ENCODE measurements at places on chromosomes 7 and 10.
A peak's percentile ranks its signal among the peaks of the same experiment; 100 is the strongest.

DNA sequence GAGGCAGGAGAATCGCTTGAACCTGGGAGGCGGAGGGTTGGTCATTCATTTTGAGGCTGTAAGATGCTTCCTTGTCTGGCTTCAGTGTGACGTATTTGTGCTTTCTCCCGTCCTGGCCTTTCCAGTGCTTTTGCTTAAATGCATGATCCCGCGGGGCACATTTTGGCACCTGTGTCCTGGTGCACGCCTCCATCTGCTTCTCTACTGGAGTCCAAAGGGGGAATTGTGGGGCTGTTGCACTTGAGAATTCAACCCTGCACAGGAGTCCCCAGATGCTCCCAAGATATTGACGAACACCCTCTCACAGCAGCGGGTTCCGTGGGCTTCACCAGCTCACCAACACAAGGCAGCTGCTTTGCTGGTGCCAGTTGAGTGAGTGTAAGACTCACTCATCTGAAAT, 10.3 kb upstream of the LRRC27 start:
- H3K4me1 ChIP-seq = no peaks in the 10 kb centered on the region
- no peaks in the 10 kb centered on the region for H3K36me3 ChIP-seq
- H3K27ac ChIP-seq = no peak overlapping the region
- DNase-seq = no peak
- no peak overlapping the region for H3K4me3 ChIP-seq
- H3K27me3 ChIP-seq = no peaks in the 10 kb centered on the region

DNA sequence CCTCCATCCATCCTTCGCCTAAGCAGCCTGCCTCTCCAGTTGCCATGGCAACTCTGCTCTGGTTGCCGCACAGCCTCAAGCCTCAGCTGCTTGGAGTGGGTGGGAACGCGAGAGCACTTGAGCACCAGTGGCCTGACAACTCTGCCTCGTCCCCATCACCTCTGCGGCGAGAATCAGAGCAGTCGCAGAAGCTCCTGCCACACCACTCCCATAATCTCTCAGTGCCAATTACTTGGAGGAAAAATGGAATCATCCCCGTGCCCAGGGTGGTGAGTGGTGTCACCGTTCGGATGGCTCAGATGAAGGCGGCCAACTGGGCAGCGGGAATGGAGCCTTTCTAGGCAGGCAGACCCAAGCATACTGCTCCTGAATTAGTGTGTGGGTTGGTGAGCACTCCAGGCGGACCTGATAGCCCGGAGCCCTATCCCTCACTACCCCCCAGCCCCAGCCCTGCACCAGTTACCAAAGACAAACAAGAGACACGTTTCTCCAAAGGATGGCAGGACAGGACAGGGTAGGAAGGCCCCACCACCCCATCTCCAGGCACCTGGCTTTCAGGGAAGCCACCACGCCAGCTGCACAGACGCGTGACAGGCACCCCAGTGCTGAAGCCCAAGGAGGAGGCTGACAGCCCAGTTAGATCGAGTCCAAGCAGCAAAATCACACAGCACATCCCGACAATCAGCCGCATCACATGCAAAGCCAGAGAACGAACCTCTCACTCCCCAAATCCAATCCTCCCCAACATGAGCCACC, 335.4 kb downstream of the PTPRN2 start:
- no peak for DNase-seq
- no peaks in the 10 kb centered on the region for H3K36me3 ChIP-seq
- no peak overlapping the region for H3K27ac ChIP-seq
- H3K4me3 ChIP-seq = no peak overlapping the region
- no peaks in the 10 kb centered on the region for H3K27me3 ChIP-seq
- no peaks in the 10 kb centered on the region for H3K4me1 ChIP-seq

- DNase-seq = no peak
- H3K27ac ChIP-seq = no peak overlapping the region
- no peaks in the 10 kb centered on the region for H3K4me1 ChIP-seq
- H3K4me3 ChIP-seq = no peak overlapping the region
Measured at GRCh38 chr7:158724658-158725505, 20.3 kb upstream of the NCAPG2 start.

- no peaks in the 10 kb centered on the region for H3K36me3 ChIP-seq
- no peak overlapping the region for H3K27ac ChIP-seq
- H3K4me3 ChIP-seq = no peak overlapping the region
Measured at GRCh38 chr7:122369756-122370155, 65.2 kb upstream of the FEZF1 start.

- H3K27me3 ChIP-seq = no peaks in the 10 kb centered on the region
- no peak overlapping the region for H3K4me3 ChIP-seq
- no peaks in the 10 kb centered on the region for H3K36me3 ChIP-seq
- H3K27ac ChIP-seq = no peak overlapping the region
- DNase-seq = no peak
Measured at GRCh38 chr7:151850491-151851124, 26.3 kb downstream of the PRKAG2 start.

DNA sequence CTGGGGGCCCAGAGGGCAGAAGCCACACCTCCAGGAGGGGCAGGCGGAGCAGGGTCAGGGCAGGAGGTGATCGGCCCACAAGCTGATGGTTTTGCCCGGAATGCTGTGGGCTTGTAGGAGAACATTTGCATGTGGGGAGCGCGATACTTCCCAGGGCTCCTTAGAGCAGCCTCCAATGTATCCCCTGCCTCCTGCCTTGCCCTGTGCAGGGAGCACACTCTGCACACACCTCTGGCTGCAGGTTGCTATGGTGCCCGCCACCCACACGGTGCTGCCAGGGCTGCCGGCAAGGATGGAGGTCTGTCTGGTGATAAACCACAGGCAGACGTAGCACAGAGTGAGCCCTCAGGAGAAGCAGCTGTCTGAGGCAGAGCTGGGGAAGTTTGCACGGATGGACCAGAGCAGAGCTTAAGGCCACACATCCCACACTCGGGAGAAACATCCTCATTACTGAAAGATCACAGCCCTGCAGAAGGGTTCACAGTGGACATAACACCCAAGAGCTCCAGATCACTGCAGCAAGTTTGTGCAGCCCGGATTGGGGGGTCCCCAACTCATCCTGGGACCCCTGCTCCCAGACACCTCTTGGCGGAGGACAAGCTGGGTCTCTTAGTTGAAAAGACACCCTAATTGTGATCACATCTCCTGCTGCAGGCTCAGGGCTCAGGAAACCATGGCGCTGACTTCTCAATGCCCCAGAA, 41.8 kb downstream of the VIPR2 start:
- no peaks in the 10 kb centered on the region for H3K4me1 ChIP-seq
- no peak overlapping the region for H3K27ac ChIP-seq
- no peaks in the 10 kb centered on the region for H3K36me3 ChIP-seq

- no peaks in the 10 kb centered on the region for H3K36me3 ChIP-seq
- no peak overlapping the region for H3K4me3 ChIP-seq
- H3K27ac ChIP-seq = no peak overlapping the region
- H3K4me1 ChIP-seq = no peaks in the 10 kb centered on the region
Measured at GRCh38 chr10:109962247-109962646, 38.9 kb upstream of the XPNPEP1 start.

DNA sequence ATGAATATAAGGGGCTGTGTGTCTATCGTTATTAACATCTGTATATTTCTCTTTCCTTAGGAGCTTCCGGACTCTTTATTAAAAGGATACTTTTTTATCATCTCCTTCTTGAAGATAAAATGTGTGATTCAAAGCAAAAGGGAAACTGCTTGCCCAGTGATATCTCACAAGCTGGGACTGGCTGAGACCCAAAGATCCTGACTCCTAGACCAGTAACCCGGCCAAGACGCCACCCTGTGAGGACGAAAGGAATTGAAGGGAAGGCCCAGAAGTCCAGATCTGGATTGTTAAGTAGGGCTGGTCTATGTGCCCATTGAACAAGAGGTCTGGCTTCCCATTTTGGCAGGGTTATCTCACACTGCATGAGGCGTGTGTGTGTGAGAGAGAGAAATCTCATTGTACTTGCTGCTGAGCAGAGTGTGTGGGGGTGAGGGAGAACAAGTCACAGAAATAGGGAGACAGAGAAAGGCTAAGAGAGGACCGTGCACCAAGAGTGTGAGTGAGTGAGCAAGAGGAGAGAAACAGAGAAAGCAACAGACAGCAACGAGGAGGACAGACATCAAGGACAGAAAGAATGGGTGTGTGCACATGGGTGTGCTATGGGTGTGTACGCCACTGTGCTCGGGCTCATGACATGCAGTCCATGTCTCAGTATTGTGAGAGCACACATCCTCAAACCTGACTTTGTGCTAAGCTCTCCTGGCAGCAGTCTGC, 75.4 kb downstream of the PLXNA4 start:
- H3K4me1 ChIP-seq = no peaks in the 10 kb centered on the region
- no peak overlapping the region for H3K4me3 ChIP-seq
- no peak overlapping the region for H3K27ac ChIP-seq
- H3K36me3 ChIP-seq = no peaks in the 10 kb centered on the region
- H3K27me3 ChIP-seq = no peaks in the 10 kb centered on the region
- no peak for DNase-seq

DNA sequence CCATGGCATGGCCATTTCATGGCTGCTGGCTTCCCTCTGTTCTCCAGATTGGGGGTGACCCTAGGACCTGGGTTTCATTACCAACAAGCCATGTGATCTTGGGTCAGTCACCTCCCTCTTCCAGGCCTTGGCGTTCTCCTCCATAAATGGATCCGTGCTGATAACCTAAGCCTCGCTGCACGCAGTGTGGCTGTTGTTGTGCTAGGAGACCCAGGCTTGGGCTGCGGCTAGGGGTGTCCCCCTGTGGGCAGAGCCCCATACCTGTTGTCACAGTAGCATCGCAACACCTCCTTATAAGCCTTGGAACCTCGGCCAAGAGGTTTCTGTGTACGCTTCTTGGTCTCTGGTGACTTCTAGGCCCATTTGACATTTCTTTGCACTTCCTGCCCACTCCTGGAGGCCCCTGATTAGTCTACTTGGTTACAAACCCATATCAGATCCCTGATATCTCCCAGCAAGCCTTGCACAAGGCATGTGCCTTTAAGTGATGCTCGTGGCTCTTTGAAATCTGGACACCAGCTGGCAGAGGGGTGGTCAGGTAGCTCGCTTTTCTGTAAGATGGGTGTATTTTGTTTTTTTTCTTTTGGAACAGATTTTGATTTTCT, 23.6 kb downstream of the ZMIZ1 start:
- H3K4me1 ChIP-seq = peaks cover 12% of the 10 kb centered on the region
- no peaks in the 10 kb centered on the region for H3K27me3 ChIP-seq
- no peaks in the 10 kb centered on the region for H3K36me3 ChIP-seq
- H3K4me3 ChIP-seq = no peak overlapping the region

DNA sequence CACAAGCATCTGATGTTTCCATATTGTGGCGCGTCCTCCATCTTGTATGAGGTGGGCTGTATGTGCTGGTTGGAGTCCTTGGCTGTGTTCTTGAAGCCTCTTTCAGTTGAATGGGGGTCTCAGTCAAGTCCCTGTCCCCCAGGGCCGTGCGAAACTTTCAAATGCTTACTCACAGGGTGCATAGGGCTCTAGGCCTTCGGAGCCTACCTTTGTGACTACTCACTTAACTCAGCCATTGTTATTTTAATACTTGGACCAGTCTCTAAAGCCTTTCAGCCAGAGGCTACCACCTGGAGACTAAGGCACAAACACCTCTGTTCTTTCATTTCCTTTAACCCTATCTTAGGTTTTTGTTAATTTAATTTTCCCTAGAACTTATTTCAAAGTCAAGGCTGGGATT, 785.9 kb downstream of the GATA3 start:
- DNase-seq = no peak
- H3K36me3 ChIP-seq = no peaks in the 10 kb centered on the region
- H3K4me3 ChIP-seq = no peak overlapping the region
- no peaks in the 10 kb centered on the region for H3K4me1 ChIP-seq
- no peak overlapping the region for H3K27ac ChIP-seq
- H3K27me3 ChIP-seq = no peaks in the 10 kb centered on the region

DNA sequence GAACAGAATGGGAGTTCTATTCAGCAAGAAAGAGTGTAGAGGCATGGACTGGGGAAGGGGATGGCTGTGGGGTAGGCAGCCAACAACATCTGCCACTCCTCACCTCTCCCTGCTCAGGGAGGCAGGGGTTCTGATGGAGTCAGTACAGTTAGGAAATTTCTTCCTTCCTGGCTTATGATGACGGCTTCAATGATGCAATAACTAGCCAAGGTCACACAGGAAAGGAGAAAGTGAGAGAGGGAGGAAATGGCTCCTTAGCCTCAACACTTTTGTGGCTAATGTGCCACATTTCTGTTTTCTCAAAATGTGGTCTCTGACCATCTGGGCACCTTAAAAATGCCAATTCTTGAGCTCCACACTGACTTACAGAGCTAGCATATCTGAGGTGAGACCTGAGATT, 79.3 kb upstream of the PDZD8 start:
- DNase-seq = no peak
- H3K4me1 ChIP-seq = no peaks in the 10 kb centered on the region
- no peaks in the 10 kb centered on the region for H3K36me3 ChIP-seq
- H3K4me3 ChIP-seq = no peak overlapping the region

DNA sequence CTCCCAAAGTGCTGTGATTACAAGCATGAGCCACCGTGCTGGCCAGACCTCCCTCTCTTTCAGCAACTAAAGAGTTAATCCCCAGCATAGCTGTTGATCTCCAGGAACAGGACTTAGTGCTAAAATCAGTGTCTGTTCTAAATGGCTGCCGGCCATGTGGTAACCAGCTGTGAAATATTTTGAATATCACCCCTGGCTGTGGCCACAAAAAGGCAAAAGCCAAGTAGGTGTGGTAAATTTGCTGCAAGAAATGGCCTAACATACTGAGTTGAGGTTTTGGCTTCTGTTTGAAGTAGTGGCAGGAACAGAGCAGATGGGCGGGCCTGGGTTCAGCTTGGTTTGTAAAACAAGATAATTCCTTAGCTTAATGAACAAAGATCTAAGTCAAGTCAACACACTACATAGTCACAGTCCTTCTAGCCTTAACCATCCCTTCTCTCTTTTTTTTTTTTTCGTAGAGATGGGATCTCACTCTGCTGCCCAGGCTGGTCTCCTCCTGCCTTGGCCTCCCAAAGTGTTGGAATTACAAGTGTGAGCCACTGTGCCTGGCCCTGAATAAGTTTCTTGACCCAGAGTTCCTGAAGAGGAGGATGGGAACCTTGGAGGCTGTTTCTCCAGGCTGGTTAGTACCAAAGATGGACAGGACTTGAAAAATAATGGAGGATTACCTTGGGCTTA, 22.7 kb upstream of the AGFG2 start:
- H3K27ac ChIP-seq = peak overlapping the region; percentile 52
- H3K36me3 ChIP-seq = no peaks in the 10 kb centered on the region
- peak; percentile 49 for DNase-seq
- peak overlapping the region; percentile 41 for H3K4me3 ChIP-seq
- no peaks in the 10 kb centered on the region for H3K27me3 ChIP-seq

- no peak overlapping the region for H3K27ac ChIP-seq
- H3K36me3 ChIP-seq = no peaks in the 10 kb centered on the region
- H3K27me3 ChIP-seq = no peaks in the 10 kb centered on the region
- no peak for DNase-seq
- no peak overlapping the region for H3K4me3 ChIP-seq
Measured at GRCh38 chr10:48932831-48933664, 6.6 kb downstream of the LRRC18 start.

DNA sequence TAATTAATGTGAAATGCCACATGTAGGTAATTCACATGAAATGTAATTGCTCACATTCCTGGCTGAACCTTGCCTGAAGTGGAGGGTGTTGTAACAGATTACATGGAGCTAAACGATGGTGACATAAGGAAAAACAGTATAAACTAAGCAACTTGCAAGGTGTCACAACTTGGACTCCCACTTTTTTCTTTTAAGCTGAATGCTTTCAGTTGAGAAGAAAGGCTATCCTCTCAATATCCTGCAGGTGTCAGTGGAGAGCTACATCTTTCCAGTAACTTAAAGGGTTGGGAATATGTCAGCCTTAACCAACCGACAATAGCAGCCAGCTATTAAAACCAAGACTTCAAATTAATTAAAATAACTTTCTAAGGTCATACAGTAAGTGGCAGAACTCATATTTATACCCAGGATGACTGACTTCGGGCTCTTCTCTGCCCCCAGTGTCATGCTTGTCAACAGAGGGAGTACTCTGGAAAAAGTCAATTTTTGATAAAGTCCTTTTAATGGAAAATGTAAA, 33.7 kb downstream of the NRBF2 start:
- no peaks in the 10 kb centered on the region for H3K4me1 ChIP-seq
- no peak overlapping the region for H3K4me3 ChIP-seq
- peak; percentile 55 for DNase-seq
- no peak overlapping the region for H3K27ac ChIP-seq
- H3K27me3 ChIP-seq = no peaks in the 10 kb centered on the region
- H3K36me3 ChIP-seq = no peaks in the 10 kb centered on the region

Measured in naive thymus-derived CD4-positive, alpha-beta T cell (primary cell).